ENCODE measurements at places on chromosomes 7 and 10. TPM values are rescaled to one million over a fixed set of nuclear protein-coding genes. Genes with fewer than 3 reads are reported as not detected.

- no peak for DNase-seq
Observed at GRCh38 chr7:97351488-97351887, 234.0 kb downstream of the SDHAF3 start.

DNA sequence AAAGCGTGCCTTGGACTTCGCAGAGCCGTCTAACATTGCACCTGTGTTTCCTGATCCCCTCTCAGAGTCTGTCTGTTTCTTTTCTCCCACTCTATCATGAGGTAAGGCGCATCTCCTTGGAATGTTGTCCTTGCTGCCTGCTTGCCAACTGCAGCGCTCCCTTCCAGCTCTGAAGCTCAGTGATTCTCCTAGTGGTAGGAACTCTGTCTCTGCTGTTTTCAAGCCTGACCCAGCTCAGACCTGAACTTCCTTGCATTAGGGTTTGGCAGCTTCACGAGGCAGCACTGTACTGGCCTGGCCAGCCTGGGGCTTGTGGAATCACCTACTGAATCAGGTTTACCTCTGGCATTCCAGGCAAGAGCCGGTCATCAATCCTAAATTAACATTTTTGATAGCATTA is 123.9 kb downstream of the CREB5 start:
- no peak for DNase-seq

Gene DNAH11
- polyA plus RNA-seq = 0.86 TPM

DNA sequence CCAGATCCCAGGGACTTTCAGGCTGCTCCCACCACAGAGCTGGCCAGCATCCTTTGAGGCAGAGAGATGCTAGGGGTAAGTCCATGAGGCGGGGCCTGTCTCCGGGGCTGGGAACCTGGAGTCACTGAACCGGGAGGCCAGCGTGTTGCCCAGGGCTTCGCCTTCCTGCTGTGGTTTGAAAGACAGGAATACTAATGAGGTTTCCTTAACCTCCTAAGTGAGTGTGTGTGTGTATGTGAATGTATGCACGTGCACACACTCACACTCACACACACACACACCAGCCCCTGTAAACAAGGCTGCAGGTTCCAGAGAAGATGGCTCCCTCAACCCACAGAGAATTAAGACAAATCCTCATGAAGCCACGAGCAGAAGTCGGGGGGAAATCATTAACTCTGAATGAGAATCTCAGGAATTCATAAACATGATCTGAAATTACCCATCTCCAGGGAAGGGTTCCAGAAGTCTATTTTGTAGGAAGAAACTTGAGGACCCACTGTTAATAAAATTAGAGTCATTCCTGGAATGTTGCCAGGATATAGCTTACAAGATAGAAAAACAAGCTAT is 20.3 kb upstream of the PFKP start:
- DNase-seq = no peak

Gene SKIDA1
- 0.88 TPM for polyA plus RNA-seq

Gene GCK
- polyA plus RNA-seq = 17.4 TPM

GRCh38 chr7:150358433-150358832 is 10.2 kb upstream of the REPIN1 start:
- no peak for DNase-seq

DNA sequence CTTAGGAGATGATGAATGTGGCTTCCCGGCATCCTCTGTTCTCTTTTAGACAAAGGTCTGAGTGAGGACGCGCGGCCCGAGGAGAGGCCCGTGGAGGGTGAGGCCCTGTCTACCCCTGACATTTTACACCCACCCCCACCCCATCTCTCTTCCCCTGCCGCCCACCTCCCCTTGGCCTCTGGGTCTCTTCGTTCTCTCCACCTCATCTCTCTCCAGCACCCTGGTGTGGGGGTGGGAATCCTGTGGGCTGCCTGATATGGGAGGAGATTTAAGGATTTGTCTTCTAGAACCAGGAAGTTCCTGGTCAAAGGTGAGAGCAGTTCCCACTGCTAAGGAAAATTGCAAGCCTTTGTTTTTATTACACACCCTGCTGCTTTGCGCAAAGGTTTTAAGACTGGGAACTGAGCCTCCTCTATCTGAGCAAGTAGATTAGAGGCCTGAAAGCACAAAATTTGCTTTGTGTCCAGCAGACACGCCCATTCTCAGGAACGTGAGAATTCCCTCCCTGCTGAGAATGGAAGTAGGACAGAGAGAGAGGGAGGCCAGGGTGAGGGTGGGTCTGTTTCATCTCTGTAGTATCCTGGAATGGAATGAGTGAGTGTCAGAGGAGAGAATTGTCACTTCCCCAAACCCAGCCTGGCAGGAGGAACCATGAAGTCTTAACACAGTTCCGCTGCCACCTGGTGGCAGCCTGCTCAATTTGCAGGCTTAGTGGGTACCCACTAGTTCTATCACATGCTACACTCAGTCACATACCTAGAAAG is 91.2 kb downstream of the GTF2IRD1 start:
- peak; percentile 44 for DNase-seq

GRCh38 chr10:91287276-91287675 is 66.8 kb downstream of the PCGF5 start:
- no peak for DNase-seq

GRCh38 chr7:146355216-146355615 is 238.6 kb downstream of the CNTNAP2 start:
- DNase-seq = no peak

Gene ANKRD2
- polyA plus RNA-seq = 67.6 TPM

DNA sequence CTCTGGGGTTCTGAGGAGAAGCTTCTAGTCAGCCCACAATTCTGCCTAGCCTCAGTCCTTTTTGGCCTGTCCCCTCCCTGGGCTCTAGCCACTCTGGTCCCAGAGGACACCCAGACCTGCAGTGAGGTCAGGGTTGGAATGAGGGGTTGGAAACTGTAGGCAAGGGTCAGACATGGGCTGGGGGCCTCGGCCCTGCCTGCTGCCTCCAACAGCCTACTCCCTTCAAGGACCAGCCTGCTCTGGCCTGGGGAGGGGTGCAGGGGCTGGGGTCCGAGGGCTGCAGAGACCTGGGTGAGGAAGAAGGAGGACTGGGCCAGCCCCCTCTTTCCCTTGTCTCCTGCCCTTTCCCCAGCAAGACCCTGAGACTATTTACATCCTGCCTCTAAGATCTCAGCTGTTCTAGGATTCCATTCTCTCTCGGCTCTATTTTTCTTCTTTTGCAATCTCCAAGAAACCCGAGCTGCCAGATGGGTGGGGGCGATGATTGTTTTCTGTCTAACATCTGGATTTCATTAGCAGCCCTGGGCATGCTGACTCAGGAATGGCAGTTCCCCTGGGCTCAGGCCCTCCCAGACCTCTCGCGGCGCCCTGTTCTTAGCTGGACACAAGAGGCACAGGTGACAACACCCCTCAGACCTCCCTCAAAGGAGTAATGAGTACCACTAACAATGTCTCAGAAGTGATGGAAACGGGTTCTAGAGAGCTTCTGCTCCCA is 23.1 kb downstream of the ZCCHC24 start:
- peak; percentile 73 for DNase-seq

DNA sequence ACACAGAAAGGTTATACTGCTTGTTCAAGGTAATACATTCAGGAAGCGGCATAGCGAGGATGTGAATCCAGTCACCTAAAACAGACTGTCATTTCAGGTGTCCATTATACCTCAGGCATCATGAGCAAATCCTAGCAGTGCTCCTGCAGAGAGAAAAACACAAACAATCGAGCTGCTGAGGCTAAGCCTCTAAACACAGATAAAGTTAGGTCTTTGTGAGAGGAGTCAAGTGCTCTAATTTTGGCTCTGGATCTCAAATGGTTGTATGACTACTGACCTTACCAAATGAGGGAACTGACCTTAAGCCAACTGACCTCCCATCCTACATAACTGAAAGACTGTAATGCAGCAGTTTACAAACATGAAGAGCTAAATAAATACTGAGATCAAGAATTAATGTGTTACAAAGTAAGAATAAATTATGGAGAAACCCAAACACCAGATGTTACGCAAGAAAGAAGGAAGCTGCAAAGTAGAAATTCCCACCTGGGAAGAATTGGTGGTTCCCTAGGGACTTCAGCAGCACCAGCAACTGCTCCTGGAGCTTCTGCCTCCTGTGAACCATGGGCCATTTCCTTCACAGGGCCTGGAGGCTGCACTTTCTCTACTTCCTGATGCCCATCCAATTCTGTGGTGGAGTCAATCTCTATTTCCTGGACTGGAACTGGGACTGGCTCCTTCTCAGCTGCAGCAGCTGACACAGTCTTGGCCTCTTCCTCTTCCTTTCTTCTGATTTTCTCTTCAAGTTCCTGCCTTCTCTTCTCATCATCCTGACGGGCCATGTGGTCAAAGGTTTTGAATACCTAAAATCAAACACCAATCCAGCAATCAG is 5.8 kb downstream of the NUDCD3 start:
- DNase-seq = no peak
